ENCODE measurements at places on chromosomes 1 and 21. TPM values are rescaled to one million over a fixed set of nuclear protein-coding genes. Genes with fewer than 3 reads are reported as not detected.

Gene LAPTM5
- polyA plus RNA-seq, result 22.2 TPM

Gene CHODL
- polyA plus RNA-seq, result not detected

Gene WNT2B
- polyA plus RNA-seq, result not detected

Gene RIMS3
- polyA plus RNA-seq, result 0.45 TPM

Gene AMPD1
- 0.17 TPM for polyA plus RNA-seq

Gene TRIM17
- not detected for polyA plus RNA-seq

Gene BMP8B
- polyA plus RNA-seq, result 0.22 TPM

Gene SPRR1A
- not detected for polyA plus RNA-seq

Gene MGST3
- polyA plus RNA-seq, result 157 TPM

Gene OR2L2
- polyA plus RNA-seq, result not detected

- DNase-seq, result peak; percentile 90
These were observed 56.8 kb upstream of the PRDX6 start for GRCh38 chr1:173420330-173420806.

DNA sequence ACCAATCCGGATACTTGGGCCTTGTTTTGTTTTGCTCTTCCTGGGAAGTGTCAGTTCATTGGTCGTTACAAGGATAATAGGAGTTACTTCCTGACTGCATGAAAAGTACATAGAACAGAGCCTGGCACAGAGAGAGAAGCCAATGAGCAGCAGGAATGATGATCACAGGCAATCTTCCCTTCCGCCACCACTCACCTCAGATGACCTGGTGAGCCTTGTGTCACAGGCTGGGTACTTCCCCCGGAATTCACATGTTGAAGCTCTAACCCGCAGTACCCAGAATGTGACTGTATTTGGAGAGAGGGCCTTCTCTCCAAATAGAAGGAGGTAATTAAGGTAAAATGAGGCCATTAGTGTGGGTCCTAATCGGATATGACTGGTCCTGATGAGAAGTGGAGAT, 18.8 kb upstream of the GPR137B start:
- DNase-seq, result no peak

GRCh38 chr1:112557385-112557784, 48.6 kb downstream of the WNT2B start:
- DNase-seq, result no peak

GRCh38 chr1:196399713-196400112, 208.5 kb downstream of the KCNT2 start:
- DNase-seq, result no peak

GRCh38 chr1:54887665-54888071, 673 bp upstream of the DHCR24 start:
- no peak for DNase-seq

GRCh38 chr1:154794608-154795007, 75.5 kb downstream of the KCNN3 start:
- no peak for DNase-seq

- DNase-seq, result no peak
These were observed 105.0 kb upstream of the COL6A1 start for GRCh38 chr21:45876381-45877170.

- DNase-seq, result no peak
These were observed 2.2 kb downstream of the GBP5 start for GRCh38 chr1:89270423-89270822.

DNA sequence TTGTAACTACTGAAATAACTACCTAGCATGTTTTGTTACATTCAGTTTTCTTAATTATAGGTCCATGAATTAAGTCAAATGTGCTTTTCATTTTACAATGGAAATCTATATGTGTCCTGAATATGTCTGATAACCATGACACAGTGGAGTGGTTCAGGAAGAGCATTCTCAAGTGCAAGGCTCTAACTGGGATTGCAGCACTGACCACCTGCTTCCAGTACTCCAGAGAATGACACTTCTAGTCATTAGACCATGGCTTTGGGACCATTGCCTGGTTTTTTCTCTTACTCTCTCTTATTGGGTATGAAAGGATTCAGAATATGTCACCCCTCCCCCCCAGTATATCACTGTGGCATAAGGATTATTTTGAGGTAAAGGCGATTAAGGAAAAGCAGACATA, 204.9 kb upstream of the CACYBP start:
- DNase-seq, result no peak

GRCh38 chr1:243257189-243257588, 1.3 kb downstream of the SDCCAG8 start:
- no peak for DNase-seq

- DNase-seq, result no peak
These were observed 23.9 kb downstream of the BTF3L4 start for GRCh38 chr1:52080014-52080415.

GRCh38 chr1:67544921-67545320, 114.7 kb upstream of the SERBP1 start:
- no peak for DNase-seq

DNA sequence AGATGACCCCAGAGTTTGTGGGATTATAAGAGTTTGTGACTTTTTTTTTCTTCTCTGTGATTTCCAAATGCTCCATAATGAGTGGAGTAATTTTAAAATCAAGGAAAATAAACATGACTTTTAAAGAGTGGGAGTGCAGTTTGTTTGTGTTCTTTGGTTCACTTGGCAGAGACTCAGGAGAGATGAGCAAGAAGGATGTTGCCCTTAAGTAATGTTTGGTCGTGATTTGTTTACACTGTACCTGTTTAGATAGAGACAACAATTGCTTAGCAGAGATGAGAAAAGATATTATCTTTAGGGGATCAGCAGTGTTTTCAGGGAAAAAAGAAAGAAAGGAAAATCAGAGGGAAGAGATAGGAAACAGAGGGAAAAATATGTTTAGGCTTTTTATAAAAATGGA, 170.8 kb downstream of the ADSS2 start:
- DNase-seq, result no peak

GRCh38 chr1:38929054-38929453, 12.6 kb downstream of the RHBDL2 start:
- no peak for DNase-seq

DNA sequence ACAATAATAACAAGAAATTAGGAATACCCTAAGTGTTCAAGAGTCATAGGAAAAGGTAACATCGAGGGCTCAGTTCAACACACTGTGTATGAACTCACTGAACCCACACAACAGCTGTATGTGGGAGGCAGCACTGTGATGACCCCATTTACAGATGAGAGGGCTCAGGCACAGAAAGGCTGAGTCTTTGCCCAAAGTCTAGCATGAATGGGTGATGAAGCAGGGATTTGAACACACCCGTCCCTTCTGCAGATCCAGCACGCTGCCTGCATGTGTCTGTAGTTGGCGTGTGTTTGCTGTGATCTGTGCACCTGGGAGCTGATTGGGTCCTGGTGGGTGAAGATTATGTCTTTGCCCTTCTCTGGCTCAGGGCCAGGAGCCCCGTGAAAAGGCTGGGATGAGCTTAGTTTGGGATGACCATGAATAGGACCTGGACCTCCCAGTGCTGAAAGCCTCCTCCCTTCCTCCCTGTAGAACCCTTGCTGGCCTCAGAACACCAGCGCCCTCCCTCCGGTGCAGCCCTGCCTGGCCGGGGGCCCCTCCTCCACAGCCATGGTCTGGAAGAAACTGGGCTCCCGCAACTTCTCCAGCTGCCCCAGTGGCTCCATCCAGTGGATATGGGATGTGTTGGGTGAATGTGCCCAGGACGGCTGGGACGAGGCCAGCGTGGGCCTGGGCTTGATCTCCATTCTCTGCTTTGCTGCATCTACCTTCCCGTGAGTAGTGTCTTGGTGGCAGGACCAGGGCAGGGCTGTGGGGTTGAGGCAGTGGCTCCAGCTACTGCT, 5.2 kb downstream of the SLC66A1 start:
- no peak for DNase-seq

- no peak for DNase-seq
These were observed 765.5 kb upstream of the PRMT6 start for GRCh38 chr1:106290805-106291501.

DNA sequence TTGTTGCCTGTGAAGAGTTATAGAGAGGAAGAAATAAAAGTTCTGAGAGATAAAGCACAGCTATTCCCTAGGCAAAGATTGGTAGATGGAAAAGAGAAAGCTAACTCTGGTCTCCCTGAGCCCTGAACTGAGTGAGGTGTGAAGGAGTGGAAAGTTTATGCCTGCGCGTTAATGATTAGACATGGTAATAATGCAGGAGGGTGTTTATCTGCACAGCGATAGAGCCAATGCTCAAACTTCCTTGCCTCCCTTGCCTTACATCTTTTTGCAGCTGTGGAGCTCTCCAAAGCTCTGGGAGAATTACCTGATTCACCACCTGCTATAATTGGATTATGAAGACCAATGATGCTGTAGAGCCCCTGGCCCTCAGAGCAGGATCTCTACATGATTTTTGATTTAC, 32.8 kb upstream of the CHRM3 start:
- no peak for DNase-seq

DNA sequence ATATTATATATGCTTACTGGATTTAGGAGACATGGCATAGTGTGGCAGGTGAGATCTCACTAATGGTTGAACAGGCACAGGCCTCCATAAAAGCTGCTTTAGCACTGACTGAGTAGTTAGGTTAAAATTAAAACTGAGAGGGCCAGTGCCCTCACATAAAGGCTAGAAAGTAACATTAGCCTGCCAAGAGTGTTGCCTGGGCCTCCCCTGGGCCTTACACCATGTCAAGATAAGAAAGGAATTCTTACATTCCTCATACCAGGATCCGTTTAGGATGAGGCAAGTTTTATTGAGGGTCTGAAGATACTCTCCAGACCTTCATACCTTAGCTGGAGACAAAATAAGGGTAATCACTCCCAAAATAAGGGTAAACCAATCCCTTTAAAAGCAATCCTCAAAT, 1011.8 kb downstream of the PLA2G4A start:
- no peak for DNase-seq

GRCh38 chr1:51158263-51158662, 56.2 kb downstream of the C1orf185 start:
- DNase-seq, result no peak

DNA sequence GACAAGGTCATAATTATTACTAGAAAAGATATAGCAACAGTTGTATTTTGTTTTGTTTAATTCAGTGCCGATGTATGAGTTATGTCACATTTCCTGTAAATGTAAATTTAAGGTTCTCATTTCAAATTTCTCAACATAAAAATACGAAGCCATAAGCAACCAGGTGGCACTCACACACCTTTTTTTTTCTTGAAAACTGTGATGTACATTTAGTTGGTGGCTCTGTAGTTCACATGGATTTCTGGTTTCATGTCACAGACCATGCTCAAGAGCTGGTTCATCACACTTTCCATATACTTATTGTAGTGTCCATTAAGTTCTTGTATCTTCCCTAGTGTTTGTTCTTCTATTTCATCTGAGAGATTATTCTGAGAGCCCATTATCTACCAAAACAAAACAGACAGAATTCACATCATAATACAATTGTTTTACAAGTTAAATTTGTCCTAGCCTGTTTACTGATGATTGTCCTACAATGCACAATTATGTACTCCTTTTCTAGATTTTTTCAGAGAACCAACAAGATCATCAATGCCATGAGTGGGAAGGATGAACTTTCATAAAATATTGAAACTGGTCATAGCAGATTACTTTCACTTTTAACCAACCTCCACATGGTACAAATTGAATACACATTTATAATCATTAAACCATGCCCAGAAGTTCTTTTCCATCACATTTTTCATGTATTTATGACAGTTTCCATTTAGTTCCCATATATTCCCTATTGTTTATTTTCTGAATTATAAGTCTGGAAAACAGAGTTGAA, 17.1 kb downstream of the ATP6V1G3 start:
- peak; percentile 33 for DNase-seq

DNA sequence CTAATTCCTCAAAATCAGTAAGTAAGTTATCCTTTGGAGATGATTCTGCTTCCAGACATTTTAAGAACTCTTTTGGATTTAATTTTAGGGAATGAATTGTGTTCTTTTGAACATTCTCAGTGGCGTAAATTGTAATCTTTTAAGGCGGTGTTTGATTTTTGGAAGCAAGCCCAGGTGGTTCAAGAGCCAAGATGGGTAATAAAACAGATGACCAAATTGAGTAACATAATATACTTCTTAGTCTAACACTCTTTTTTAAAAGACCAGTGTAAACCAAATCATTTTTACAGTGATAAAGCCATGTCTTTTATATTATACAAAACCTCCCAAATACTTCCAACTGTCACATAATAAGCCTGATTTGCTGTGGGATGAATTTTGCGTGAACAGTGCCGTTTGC, 133.8 kb downstream of the LRRC40 start:
- no peak for DNase-seq

DNA sequence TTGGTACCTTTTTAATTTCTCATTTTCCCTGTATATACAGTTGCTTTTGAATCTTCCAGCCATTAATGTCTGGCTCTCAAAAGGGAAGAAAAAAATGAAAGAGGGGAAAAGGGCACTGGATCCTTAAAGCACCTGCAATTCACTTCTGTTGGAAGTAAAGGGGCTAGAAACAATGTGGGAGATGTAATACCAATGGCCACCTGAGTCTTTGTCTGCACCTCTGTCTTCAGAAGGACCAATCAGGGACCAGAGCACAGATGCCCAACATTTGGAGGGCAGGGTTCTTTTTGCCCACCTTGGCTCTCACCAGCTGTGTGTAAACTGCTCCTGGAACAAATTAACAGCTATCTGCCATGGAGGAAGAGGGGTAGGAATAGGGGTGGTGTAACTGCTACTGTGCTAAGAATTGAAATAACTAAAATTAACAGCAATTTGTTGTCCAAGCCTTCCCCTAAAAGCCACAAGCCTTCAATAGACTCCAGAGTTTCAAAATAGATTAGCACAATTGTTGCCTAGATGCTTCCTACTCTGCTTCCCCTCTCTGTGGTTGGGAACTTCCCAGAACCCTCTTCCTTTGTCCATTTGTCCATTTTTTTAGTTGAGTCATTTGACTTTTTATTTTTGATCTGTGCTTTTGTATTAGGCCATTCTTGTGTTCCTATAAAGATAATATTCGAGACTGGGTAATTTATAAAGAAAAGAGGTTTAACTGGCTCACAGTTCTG, 11.5 kb upstream of the LRRC8B start:
- DNase-seq, result peak; percentile 19

- DNase-seq, result peak; percentile 39
These were observed 33.7 kb upstream of the VASH2 start for GRCh38 chr1:212916481-212917133.

- DNase-seq, result no peak
These were observed 19.0 kb downstream of the PARS2 start for GRCh38 chr1:54745274-54745673.

DNA sequence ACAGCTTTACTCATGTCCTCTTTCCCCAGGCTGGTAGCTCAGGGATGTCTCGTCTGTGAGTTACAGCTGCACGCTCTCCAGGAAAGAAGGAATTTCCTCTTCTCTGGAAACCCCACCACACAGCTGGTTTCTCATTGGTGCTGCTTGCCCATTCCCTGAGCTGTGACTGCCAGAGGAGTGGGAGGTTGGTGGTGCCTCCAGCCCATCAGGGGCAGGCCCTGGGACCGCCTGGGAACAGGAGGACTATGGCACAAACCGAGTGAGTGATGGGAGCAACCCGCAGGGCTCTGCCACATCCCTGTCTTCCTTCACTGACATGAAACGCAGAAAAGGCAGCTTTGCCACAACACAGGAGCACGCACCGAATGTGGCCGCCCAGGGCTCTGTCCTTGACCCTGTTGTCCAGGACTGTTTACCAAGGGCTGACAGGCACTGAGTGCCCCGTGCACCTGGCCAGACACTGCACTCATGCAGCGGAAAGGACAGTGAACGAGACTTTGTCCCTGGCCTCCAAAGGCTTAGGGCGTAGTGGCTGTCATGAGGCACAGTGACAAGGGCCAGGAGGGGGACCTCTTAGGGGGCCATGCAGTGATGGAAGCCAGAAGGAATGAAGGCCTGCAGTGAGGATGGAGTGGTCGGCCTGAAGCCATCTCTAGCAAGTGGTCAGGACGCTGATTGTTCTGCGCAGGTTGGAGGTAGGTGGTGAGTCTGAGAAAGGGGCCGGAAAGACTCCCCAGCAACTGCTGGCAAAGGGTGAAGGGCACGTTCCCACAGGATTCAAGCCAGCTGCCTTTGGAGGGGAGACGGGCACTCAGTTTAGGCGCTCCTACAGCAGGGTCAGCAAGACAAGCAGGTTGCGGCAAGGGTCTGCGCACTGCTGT, 1.7 kb upstream of the CCNL2 start:
- DNase-seq, result no peak
